ENCODE measurements at places on chromosomes 11 and 22.
A peak's percentile ranks its signal among the peaks of the same experiment; 100 is the strongest.

DNA sequence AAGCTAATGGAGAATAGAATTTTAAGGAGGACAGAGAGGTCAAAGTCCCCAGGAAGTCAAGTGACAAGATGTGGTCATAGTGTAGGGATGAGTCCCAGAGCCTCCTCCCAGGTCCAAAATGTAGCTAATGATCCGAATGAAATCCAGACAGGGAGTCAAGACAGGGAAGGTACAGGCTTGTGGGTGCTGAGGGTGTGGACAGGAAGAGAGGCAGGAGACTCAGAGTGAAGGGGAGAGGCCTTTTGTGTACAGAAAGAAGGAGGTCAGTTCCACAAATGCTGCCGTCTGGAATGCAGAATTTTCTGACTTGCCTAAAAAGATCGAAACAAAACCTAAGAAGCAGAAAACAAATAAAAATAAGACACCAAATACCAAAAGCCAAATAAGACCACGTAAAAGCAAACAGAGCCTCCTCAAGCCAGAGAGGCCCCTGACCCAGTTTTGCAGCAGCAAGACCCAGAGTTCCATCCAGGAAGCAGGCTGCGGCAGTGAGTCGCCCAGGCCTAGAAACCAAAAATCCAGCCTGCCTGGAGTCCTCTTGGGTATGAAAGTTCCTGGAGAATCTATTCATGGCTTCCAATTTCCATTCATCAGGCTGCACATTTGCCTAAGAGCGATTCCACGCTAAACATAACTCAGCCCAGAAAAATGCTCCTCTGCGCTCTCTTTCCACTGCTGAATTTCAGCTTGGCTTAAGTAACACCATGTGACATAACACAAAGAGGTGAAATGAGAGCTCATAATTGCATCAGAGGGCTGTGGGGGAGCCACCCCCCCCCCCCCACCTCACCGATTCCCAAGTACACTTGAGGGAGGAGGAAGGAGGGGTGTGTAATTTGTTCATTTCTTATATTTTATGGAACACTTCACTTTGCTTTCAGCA lies 71.2 kb downstream of the KIRREL3 start:
- no peak for DNase-seq
- no peaks in the 10 kb centered on the region for H3K27me3 ChIP-seq
- H3K27ac ChIP-seq, result no peak overlapping the region
- no peaks in the 10 kb centered on the region for H3K4me1 ChIP-seq
- no peaks in the 10 kb centered on the region for H3K36me3 ChIP-seq

GRCh38 chr11:126790550-126791081 lies 210.0 kb downstream of the KIRREL3 start:
- no peaks in the 10 kb centered on the region for H3K27me3 ChIP-seq
- peak; percentile 38 for DNase-seq
- H3K4me3 ChIP-seq, result no peak overlapping the region
- H3K27ac ChIP-seq, result no peak overlapping the region

DNA sequence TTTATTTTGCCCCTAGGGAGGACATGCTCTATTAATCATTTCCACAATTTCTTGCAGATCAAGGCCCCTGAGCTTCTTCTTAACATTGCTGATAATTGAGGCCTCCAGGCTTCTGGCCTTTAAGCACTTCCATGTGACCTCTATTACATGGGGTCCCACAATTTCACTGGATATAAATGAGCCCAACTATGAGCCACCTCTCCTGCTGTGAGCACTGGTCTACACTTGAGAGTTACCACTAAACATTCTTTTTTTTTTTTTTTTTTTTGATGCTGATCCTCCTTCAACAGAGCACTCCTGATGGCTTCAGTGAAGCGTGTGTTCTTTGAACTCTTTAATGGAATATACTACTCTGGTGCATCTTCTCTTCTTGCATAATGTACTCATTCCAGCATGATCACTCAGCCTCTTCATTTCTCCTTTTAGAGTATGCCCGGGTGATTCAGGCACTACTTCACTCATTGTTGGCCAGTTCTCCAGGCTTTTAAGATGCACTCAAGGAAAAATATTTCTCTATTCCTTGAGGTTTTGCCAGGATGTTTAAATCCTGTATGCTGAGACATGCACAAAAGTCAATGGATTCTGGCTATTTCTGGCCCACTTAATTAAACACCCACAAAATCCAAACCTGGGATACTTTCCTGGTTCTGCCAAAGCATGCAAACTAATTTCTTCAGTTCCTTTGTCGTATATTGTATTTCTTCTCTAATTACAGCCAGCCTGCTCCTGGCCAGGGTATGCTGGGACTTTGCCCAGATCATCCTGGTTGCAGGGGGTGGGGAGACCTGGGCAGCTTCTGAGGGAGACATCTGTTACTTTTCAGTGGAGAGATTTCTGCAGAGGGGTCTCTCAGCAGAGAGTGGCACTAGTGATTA lies 257.8 kb upstream of the LUZP2 start:
- no peaks in the 10 kb centered on the region for H3K27me3 ChIP-seq
- no peaks in the 10 kb centered on the region for H3K36me3 ChIP-seq
- no peaks in the 10 kb centered on the region for H3K4me1 ChIP-seq
- DNase-seq, result no peak
- no peak overlapping the region for H3K4me3 ChIP-seq
- no peak overlapping the region for H3K27ac ChIP-seq

- peaks cover 40% of the 10 kb centered on the region for H3K4me1 ChIP-seq
- peak within 1 kb of the TSS; percentile 93 for H3K4me3 ChIP-seq
- peak; percentile 93 for DNase-seq
Measured at GRCh38 chr11:14358729-14359439, at the start of gene RRAS2. RRAS2 (minus strand) TSS chr11:14359183; CDS start chr11:14358870, 313 bp downstream.
